ENCODE measurements at places on chromosomes 3 and 15.
A peak's percentile ranks its signal among the peaks of the same experiment; 100 is the strongest.

GRCh38 chr3:51471775-51472652 is 27.8 kb downstream of the DCAF1 start:
- DNase-seq, result no peak

DNA sequence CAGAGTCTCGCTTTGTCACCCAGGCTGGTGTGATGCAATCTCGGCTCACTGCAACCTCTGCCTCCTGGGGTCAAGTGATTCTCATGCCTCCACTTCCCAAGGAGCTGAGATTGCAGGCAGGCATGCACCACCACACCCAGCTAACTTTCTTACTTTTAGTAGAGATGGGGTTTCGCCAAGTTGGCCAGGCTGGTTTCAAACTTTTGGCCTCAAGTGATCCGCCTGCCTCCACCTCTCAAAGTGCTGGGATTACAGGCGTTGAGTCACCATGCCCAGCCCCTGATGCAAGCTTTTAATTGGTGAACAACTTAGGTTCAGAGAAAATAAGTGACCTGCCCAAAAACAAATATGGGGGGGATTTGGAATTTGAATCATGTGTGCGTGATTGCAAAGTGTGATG is 246.2 kb downstream of the LRTM1 start:
- no peak for DNase-seq

DNA sequence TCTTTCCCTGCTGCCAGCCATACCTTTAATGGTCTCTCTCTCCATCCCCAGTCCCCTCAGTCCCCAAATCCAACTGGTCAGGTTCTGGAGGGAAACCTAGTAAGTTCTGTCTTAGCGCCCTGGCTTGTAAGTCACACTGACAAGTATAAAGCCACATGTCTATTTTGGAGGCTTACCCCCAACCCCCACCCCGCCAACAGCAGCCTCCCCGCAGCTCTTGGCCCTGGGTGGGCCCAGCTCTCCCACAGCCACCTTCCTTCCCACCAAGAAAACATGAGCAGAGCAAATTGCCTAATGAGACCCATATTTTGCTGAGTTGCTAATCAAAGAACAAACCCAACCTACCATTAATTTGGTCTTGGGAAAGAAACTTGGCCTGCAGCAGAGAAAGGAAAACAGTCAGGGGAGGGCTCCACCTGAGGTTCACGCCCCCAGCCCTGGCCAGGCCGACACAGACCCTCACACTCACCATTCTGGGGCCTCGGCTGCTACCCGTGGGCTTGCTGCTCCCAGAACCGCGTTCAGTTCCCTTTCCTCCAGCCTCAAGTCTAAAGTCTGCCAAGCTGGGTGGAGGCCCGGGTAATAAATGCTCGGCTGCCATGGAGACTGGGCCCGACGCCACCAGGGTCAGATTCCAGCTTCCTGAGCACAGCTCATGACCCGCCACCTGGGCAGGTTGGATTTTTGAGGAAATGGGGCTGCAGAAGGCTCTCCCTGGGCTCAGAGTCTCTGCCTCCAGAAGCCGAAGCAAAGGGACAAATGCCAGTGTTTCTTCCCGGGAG is at the start of gene CALML4:
TSS of gene CALML4 (minus strand) at position 557 of the 782 bp plus-strand sequence. CDS start at position 472, 85 bp downstream.
- peak; percentile 57 for DNase-seq

DNA sequence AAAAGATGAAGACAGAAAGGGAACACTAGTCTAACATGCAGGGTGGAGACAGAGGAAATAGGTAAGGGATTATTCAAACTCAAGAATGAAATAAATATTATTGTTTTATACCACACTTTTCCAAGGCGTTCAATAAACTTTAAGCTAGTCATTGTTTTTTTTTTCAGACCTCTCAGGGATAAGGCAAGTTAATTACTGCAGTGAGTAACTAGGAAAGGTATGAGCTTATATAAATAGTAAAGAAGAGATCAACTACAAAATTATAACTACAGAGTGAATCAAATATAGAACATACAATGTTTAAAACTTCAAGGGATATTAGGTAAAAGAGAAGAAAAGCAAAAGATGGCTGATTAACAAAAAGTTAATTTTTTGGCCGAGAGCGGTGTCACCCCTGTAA is 31.5 kb upstream of the XXYLT1 start:
- DNase-seq, result no peak

DNA sequence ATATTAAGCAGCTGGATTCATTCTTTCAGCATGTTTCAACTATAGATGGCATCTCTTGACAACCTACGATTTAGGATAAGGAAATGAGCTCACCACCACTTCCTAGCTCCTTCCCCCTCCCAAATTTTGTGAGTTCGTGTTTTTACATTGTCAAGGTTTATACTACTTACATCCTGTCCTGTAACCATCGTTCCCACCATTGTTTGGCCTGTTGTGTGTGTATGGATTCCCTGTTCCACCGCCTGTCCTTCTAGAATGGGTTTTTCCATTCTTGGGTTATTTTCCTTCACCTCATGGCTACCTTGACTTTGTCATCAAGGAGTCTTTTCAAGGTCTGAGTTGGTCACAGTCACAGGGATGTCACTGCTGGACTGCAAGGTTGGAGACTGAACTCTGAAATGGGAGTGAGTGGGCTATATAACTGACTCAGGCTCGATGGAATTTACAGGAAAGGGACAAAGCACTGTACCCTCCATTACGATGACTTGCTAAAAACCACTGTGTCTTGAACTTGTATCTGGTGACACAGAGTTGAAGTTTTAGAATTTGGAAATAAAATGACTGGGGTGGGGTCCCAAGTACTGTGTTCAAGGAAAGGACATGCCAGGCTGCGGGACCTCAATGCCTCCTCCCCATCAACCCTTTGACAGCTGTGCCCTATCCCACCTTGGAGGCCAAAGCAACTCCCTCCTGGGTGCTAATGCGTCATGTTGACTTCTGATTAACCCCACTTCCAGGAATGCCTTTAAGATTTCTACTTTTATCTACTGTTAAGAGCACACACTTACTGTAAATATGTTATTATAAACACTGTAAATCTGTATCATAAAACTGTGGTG is 66.8 kb upstream of the BLM start:
- DNase-seq, result no peak

- peak; percentile 37 for DNase-seq
These were observed 251.4 kb upstream of the TGFBR2 start for GRCh38 chr3:30354972-30355371.

DNA sequence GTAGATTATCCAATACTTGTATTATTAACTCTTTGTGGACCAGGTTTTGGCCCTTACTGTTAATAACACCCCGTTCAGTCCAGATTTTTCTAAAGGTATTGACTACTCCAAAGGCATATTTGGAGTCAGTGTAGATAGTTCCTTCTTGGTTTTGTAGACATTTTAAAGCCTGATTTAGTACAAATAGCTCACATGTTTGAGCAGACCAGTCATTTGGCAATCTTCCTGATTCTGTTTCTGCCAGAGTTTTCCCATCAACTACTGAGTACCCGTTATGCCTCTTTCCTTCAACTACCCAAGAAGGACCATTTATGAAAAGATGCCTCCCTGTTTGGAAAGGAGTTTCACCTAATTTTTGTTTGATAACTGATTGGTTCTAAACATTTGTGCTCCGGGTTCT is 82.0 kb downstream of the CHCHD4 start:
- no peak for DNase-seq

DNA sequence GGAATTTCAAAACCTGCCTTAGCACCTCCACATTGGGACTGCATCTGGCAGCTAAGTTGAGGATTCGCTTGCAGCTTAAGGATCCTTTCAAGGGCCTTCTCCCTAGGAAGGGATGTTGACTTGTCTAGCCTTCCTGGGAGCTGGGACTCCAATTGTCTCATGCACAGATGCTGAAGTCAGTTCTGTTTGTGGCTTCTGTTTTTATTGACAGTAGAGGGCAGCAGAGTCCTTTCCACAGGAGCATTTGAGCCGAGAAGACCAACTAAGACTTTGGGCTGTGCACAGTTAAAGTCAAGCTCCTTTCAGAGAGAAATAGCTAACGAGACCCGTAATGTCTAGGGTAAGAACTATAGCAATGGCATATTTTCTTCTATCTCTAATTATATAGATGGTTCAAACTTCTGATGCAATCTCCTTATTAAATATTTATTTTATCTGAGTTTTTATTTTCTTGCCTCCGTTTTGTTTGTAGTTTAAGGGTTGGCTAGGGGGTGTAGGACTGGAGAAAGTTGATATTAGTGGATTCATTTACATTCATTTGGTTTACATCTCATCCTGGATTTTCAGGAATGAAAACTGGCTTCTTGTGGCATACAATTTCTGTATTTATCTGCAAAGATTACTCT is 59.7 kb upstream of the KBTBD8 start:
- peak; percentile 59 for DNase-seq

DNA sequence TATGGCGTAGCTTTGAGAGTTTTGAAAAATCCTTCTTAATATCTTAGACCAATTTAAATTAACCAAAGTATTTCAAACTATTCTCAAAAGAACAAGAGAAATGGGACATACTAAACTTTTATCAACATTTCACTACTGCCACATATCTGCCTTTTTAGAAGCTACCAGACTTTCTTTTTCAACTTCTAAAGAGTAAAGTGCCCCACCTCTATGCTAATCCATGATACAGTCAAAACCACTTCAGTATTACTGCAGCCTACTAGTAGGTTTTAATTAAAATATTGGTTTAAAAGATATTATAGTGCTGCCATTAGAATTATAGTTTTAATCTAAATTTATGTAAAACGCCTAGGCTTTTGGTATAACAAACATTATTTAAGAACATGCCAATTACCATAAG is 15.1 kb downstream of the HERC1 start:
- no peak for DNase-seq

GRCh38 chr15:65940618-65940909 is 71.3 kb downstream of the RAB11A start:
- DNase-seq, result no peak

GRCh38 chr15:63366451-63366850 is 15.2 kb downstream of the CA12 start:
- no peak for DNase-seq

DNA sequence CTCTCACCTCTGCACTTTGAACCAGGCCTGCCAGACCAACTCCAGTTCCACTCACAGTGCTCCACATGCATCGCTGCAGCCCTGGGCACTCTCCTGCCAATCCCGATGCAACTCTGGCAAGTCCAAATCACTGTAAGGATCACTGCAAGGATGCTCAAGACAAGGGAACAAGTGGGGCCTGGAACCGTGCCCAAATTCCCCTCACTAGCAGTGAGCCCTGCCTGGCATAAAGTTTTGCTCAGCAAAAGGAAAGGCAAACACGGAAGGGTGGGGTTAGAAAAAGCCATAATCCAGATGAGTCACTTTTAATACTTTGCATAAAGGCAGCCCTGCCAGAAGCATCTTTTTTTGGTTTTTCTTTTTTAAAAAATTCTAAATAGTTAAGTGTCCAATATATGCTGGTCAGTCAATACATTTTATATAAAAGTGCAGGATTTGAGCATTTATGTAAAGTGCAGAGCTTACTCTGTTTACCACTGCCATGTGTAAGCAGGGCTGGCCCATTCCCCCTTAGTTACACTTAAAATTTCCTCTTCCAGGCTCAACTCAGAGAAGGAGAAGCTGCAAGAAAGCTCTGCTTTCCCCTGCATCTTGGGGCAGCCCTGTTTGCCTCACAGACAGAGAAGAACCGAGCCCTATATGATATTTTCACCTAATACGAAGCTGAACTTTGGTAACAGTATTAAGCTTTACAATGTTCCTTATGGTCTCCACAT is 102.2 kb downstream of the CD47 start:
- DNase-seq, result no peak

GRCh38 chr3:195403244-195403643 is 39.6 kb downstream of the ACAP2 start:
- no peak for DNase-seq

GRCh38 chr3:147412261-147412916 is 3.2 kb downstream of the ZIC1 start:
- no peak for DNase-seq

DNA sequence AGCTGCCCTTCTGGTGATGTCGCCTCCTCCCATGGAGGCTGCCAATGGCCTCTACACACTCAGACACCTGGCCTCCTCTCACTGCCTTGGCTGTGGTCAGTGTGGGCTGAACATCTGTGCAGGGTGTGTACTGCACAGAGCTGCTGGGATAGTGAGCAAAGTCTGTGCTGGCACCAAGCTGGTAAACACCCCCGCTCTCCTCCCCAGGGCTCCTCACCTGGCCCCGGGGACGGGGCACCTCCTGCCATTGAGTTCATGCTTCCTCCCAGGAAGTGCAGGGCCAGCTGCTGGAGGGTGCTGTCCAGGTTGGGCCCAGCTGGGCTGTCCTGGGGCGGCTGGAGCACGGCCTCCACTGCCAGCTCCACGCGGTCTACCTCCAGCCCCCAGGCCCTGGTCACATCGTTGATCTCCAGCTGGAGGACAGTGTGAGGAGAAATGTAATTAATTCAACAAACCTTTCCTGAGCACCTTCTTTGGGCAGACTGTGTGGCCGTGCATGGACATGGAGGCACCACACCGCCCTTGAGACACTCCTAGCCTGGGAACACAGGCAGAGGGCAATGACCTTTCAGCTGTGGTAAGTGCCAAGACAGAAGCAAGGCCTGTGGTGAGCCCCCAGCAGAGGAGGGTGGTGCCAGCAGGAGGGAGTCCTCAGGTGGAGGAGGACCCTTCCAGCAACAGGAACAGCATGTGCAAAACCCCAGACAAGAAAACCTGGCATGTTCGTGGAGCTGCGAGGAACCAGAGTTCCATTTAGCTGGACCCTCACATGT is 6.8 kb downstream of the STOML1 start:
- no peak for DNase-seq

- DNase-seq, result no peak
These were observed 701 bp downstream of the SGO1 start for GRCh38 chr3:20185331-20185678.
